Stimulated activated CD8-positive, alpha-beta memory T cell treated with anti-CD3 and anti-CD28 coated beads, Interleukin-4, amount 100 ng/mL, for 48 hours (primary cell): ENCODE measurements at places on chromosomes 2 and 18.

DNA sequence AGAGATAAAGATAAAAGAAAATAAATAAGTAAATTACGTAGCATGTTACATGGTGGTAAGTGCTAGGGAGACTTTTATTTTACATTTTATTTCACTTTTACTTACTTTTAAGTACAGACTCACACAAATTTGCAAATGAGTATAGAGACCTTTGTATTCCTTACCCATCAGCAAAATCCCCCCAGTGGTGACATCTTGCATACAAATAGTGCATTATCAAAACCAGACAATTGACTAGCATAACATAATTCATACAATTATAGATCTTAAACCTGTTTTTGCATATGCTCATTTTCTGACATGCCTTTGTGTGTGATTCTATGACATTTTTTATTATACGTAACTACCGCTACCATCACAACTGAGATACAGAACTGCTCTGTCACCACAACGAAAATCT is 1099.4 kb downstream of the DPP10 start:
- no peak for DNase-seq

GRCh38 chr18:50281295-50281971 is at the start of gene MBD1:
Gene MBD1, minus strand, starts transcription at chr18:50281523. Its CDS starts 1,531 bp downstream, at chr18:50279992.
- DNase-seq: peak; percentile 95

GRCh38 chr2:25041307-25041927 is 459 bp upstream of the EFR3B start:
- peak; percentile 33 for DNase-seq

GRCh38 chr2:128376241-128377041 is 57.8 kb upstream of the HS6ST1 start:
- no peak for DNase-seq

GRCh38 chr2:239013678-239013976 is 165.7 kb downstream of the TWIST2 start:
- no peak for DNase-seq

DNA sequence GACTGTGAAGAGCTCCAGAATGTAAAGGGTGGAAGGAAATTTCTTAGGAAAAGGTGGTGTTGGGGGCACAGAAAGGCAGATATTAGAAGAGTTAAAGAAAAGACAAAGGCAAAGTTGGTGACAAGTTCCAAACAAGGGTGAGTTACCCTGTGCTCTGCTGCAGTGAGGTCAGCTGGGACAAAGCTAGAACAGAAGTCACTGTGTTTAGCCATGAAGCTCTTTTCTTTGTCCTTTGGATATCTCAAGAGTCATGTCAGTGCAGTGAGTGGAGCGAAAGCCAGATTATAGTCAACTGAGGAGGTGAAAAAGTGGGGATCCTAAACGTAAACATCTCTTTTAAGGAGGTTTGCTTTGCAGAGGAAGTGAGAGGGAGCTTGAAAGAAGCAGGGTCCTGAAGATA is 187.8 kb upstream of the ALPP start:
- DNase-seq: no peak

- no peak for DNase-seq
These were observed 119.4 kb upstream of the CTDP1 start for GRCh38 chr18:79560042-79560860.

GRCh38 chr2:157792335-157793052 is 83.6 kb downstream of the ACVR1 start:
- DNase-seq: no peak
